Nephron progenitor cell (in vitro differentiated cells): ENCODE measurements at places on chromosomes 5 and 9.

DNA sequence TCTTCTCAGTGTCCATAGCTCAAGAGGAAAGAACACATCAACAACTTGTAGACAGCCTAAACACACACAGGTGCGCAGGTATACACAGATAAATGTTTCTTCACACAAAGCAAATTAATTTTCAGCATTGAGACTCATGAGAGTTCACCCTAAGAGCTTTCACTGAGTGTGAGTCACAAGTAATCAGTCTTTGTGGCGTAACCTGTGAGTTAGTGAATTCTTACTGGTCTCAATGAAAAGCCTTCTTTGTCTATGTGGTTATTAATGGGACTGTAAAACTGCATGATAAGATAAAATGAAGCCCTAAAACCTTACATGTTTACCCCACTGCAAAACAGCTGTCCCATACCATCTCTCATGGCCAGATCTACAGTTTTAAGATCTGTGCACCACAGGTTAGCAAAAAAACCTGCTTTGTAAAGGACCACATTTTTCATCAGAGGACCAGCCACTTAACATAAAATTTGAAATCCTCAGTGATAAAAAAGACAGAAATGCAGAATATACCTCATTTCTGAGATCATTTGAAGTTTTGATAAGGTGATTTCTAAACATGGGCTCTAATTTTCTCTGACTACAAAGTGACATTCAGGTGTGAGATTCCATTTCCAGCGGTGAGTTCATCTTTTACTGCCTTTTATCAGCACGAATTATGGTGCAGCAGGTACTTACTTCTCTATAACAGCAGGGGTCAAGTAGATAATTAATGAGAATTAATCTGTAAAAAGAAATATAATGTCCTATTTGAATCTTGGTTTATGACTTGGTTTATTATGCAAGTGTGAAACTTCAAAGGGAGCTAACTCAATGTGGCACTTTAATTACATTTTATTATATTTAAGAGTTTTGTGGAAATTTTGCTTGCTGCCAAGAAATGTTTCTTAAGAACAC lies 335.7 kb upstream of the PIK3R1 start:
- no peak overlapping the region for H3K4me3 ChIP-seq
- no peaks in the 10 kb centered on the region for H3K27me3 ChIP-seq
- peaks cover 15% of the 10 kb centered on the region for H3K4me1 ChIP-seq
- no peak overlapping the region for H3K27ac ChIP-seq
- peaks cover 5% of the 10 kb centered on the region for H3K36me3 ChIP-seq
- no peak for DNase-seq

DNA sequence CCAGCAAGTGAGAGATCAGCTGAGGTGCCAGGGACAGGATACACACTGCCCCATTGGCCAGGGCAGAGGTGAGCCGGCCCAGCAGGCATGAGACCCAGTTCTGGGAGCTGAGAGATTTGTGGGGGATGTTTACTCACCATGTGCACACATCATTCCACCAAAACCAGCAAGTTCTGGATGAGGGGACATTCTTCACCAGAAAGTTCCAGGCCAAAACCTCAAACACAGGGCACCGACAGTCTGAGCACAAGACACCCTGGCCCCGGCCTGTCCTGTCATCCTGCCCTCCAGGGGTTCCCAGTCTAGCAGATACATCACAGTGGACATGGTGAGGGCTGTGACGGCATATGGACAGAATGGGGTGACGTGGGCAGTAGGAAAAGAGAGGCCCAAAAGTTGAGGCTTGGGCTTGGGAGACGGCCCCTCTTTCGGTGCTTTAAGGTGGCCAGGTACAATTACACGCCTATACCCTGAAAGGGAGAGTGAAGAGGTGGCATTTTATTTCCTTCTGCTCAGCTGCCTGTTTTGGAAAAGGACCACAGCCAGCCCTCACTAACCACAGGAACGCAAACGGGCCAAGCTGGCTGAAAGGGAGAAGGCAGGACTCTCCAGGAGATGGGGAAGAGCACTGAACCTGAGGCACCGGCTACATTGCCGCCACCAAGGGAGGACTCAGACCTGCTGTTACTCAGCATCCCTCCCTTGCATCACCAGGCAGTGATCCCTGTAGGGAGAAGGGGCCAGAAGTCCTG lies 64.0 kb downstream of the SHB start:
- peaks cover 4% of the 10 kb centered on the region for H3K27me3 ChIP-seq
- H3K4me3 ChIP-seq = no peak overlapping the region
- DNase-seq = no peak
- no peak overlapping the region for H3K27ac ChIP-seq

DNA sequence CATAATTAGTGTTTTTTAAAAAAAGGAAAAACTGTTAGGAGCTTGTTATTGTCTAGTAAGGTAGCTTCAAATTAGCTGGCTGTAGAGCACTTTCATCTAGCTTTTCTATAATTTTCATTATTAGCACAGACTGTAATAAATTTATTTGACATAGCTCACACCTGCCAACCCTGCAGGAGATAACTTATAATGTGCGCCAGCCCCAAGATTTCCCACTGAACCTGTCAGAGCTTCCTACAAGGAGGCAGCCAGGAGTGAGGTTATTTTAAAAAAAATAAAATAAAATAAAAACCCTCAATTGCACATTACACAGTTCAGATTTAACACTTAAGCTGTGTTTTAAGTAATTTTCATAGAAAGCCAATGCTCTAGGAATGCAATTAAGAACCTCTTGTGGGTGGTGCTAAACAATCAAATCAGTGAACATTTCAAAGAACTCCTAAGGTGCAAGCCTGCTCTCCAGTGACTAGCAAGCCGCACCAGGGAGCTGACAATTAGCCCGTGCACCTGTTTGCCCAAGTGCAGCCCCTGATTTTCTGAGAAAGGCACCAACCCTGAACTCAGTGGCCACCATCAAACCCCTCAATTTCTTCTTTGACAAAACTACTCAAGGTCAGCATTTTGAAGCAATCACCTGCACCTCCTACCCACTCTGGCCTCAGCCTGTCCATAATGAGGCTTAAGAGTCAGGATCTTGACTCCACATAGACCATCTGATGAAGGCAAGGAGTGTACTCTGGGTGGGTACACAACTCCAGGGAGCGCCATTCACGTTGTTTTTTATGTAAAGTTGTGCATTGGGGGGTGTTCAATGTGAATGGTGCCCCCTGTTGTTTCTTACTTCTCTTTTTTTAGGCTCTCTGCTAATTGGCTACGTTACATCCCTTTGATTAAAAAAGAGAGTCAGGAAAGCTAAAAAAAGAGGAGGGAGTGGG lies 385.3 kb upstream of the WWC1 start:
- peaks cover 10% of the 10 kb centered on the region for H3K4me1 ChIP-seq
- no peaks in the 10 kb centered on the region for H3K36me3 ChIP-seq
- DNase-seq = no peak
- H3K27ac ChIP-seq = no peak overlapping the region
- peaks cover 5% of the 10 kb centered on the region for H3K27me3 ChIP-seq

DNA sequence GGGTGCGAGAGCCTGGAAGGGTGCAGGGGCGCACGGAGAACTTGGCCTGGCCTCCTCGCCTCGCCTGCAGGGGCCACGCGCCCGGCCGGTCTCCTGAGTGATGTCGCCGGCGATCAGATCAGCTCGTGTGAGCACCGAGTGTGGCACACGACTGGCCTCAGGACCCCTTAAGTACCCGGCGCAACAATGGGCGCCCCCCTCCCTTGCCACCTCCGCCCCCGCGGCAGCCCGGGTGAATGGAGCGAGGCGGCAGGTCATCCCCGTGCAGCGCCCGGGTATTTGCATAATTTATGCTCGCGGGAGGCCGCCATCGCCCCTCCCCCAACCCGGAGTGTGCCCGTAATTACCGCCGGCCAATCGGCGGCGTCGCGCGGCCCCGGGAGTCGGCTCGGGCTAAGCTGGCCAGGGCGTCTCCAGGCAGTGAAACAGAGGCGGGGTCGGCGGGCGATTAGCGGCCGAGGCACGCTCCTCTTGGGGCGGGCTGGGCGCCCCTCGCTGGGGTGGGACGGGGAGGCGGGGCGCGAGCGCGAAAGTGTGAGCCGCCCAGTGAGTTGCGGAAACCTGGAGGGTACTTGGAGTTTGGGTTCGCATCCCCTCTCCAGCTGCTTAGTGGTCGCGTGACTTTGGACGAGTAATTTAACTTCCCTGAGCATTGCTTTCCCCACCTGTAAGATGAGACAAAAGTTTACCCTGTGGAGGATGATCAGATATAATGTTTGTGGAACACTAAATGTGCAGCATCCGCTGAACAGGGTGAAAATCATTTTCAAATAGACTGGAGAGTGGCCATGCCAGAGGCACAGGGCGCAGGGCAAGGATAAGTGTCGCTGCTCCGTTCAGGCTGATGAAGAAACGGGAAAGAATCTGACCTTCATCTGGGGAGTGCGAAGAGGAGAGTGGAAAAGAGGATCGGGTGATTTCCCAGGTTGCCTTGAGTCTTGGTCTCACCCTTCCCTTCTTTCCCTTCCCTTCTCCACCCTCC lies at the start of gene NEUROG1:
TSS of gene NEUROG1 (minus strand) at position 145 of the 982 bp plus-strand sequence. CDS start 274 bp downstream, outside the sequence.
- no peaks in the 10 kb centered on the region for H3K36me3 ChIP-seq
- peak within 1 kb of the TSS; percentile 72 for H3K4me3 ChIP-seq
- no peak within 1 kb of the TSS for H3K27ac ChIP-seq
- peaks cover 100% of the 10 kb centered on the region for H3K27me3 ChIP-seq
- peak; percentile 74 for DNase-seq

- H3K36me3 ChIP-seq = no peaks in the 10 kb centered on the region
- H3K4me1 ChIP-seq = peaks cover 8% of the 10 kb centered on the region
- no peak overlapping the region for H3K27ac ChIP-seq
- H3K4me3 ChIP-seq = no peak overlapping the region
- no peaks in the 10 kb centered on the region for H3K27me3 ChIP-seq
- DNase-seq = no peak
These were observed 58.1 kb upstream of the TMEM215 start for GRCh38 chr9:32725066-32725860.

DNA sequence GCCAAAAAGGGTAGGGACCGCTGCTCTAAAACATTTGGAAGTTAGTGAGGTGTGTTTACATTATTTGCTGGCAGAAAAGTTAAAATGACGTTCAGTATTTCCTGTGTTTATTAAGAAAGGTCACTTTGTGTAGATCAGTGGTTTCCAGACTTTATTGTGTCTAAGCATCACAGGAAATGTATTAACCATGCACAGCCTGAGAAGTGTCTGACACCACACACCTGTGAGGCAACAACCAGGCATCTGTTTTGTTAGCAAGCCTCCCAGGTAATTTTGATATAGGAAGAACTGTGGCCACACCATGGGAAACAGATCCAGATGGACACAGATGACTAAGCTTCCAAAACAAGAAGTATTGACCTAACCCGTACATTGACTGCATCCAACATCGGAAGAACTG lies 12.0 kb downstream of the TTC1 start:
- H3K4me1 ChIP-seq = peaks cover 5% of the 10 kb centered on the region
- no peaks in the 10 kb centered on the region for H3K27me3 ChIP-seq
- DNase-seq = no peak
- H3K4me3 ChIP-seq = no peak overlapping the region

- H3K27me3 ChIP-seq = peaks cover 3% of the 10 kb centered on the region
- H3K27ac ChIP-seq = no peak overlapping the region
- no peaks in the 10 kb centered on the region for H3K4me1 ChIP-seq
- no peak overlapping the region for H3K4me3 ChIP-seq
- no peak for DNase-seq
These were observed 352.9 kb downstream of the DNAH5 start for GRCh38 chr5:13591621-13592020.

DNA sequence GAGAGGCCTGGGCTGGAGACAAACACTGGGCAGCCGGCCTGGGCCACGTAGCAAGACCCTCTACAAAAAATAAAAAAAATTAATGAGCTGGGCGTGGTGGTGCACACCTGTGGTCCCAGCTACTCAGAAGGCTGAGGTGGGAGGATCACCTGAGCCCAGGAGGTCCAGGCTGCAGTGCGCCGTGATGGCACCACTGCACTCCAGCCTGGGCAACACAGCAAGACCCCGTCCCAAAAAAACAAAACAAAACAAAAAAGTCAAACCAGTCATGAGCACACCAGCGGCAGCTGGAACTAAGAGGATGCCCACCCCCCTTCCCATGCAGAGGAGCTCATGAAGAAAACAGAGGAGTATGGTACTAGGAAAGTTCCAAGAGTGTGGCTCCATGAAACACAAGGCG lies 2.2 kb upstream of the UBAC1 start:
- H3K4me3 ChIP-seq = no peak overlapping the region
- H3K27me3 ChIP-seq = peaks cover 34% of the 10 kb centered on the region
- no peaks in the 10 kb centered on the region for H3K36me3 ChIP-seq
- DNase-seq = no peak
- no peak overlapping the region for H3K27ac ChIP-seq

DNA sequence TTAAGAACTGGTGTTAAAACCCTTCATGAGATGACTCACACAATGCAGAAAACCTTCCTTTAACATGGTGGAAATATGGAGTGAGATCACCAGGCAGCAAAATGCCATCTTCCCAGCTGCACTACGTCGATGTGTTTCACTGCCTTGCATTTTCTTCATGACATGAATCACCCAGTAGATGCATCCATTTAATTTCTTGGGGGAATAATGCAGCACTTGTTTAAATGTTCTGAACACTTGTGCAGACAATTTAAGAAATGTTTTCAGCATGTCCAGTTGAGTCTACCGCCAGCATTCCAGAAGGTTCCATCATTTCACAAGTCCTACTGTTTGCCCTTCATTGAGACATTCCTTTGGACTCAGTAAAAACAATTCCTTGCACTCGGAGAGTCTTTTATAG lies 81.6 kb downstream of the ADAMTS16 start:
- H3K4me3 ChIP-seq = no peak overlapping the region
- H3K27ac ChIP-seq = no peak overlapping the region
- no peaks in the 10 kb centered on the region for H3K36me3 ChIP-seq
- H3K27me3 ChIP-seq = peaks cover 8% of the 10 kb centered on the region
- no peak for DNase-seq

- H3K4me3 ChIP-seq = no peak overlapping the region
- no peak for DNase-seq
- H3K4me1 ChIP-seq = no peaks in the 10 kb centered on the region
- no peaks in the 10 kb centered on the region for H3K27me3 ChIP-seq
- H3K27ac ChIP-seq = no peak overlapping the region
- H3K36me3 ChIP-seq = no peaks in the 10 kb centered on the region
These were observed 372.8 kb downstream of the CDH12 start for GRCh38 chr5:22480305-22480704.

GRCh38 chr5:133106761-133107572 lies 55.2 kb downstream of the HSPA4 start:
- H3K27me3 ChIP-seq = no peaks in the 10 kb centered on the region
- H3K36me3 ChIP-seq = peaks cover 60% of the 10 kb centered on the region
- no peak overlapping the region for H3K27ac ChIP-seq
- no peak for DNase-seq
- H3K4me1 ChIP-seq = peaks cover 18% of the 10 kb centered on the region

- peaks cover 37% of the 10 kb centered on the region for H3K4me1 ChIP-seq
- H3K27me3 ChIP-seq = peaks cover 4% of the 10 kb centered on the region
- DNase-seq = no peak
- H3K27ac ChIP-seq = peak overlapping the region; percentile 85
- H3K4me3 ChIP-seq = peak overlapping the region; percentile 60
- peaks cover 19% of the 10 kb centered on the region for H3K36me3 ChIP-seq
These were observed 576.5 kb downstream of the CSNK1G3 start for GRCh38 chr5:124088289-124089032.

GRCh38 chr5:181035991-181036815 lies 3.9 kb upstream of the BTNL9 start:
- no peak for DNase-seq
- peaks cover 22% of the 10 kb centered on the region for H3K27me3 ChIP-seq
- H3K4me3 ChIP-seq = no peak overlapping the region
- H3K27ac ChIP-seq = no peak overlapping the region
- no peaks in the 10 kb centered on the region for H3K36me3 ChIP-seq

- H3K4me1 ChIP-seq = peaks cover 35% of the 10 kb centered on the region
- no peak for DNase-seq
- no peaks in the 10 kb centered on the region for H3K36me3 ChIP-seq
- no peak overlapping the region for H3K27ac ChIP-seq
- H3K4me3 ChIP-seq = no peak overlapping the region
These were observed 459.1 kb downstream of the EBF1 start for GRCh38 chr5:158640593-158640980.

GRCh38 chr5:177096162-177097015 lies 9.7 kb downstream of the FGFR4 start:
- peaks cover 4% of the 10 kb centered on the region for H3K36me3 ChIP-seq
- peaks cover 18% of the 10 kb centered on the region for H3K27me3 ChIP-seq
- DNase-seq = no peak
- H3K4me3 ChIP-seq = no peak overlapping the region
- no peak overlapping the region for H3K27ac ChIP-seq
